ENCODE measurements at places on chromosomes 4 and X.

GRCh38 chrX:123771449-123772064 lies 38.7 kb upstream of the THOC2 start:
- no peak overlapping the region for H3K4me3 ChIP-seq
- H3K27me3 ChIP-seq = no peaks in the 10 kb centered on the region
- no peaks in the 10 kb centered on the region for H3K36me3 ChIP-seq
- no peak overlapping the region for H3K27ac ChIP-seq
- H3K4me1 ChIP-seq = no peaks in the 10 kb centered on the region

- H3K27ac ChIP-seq = no peak overlapping the region
- H3K36me3 ChIP-seq = no peaks in the 10 kb centered on the region
- no peak for DNase-seq
- no peak overlapping the region for H3K4me3 ChIP-seq
- H3K27me3 ChIP-seq = no peaks in the 10 kb centered on the region
These were observed 101.8 kb downstream of the ATP11C start for GRCh38 chrX:139831017-139831416.

GRCh38 chr4:177441803-177442622 lies at the start of gene AGA:
AGA (minus strand) TSS chr4:177442437; CDS start chr4:177442375, 62 bp downstream.
- H3K4me1 ChIP-seq = peaks cover 24% of the 10 kb centered on the region
- peak within 1 kb of the TSS; percentile 88 for H3K4me3 ChIP-seq
- peak within 1 kb of the TSS; percentile 92 for H3K27ac ChIP-seq
- peak; percentile 95 for DNase-seq
- no peaks in the 10 kb centered on the region for H3K27me3 ChIP-seq

DNA sequence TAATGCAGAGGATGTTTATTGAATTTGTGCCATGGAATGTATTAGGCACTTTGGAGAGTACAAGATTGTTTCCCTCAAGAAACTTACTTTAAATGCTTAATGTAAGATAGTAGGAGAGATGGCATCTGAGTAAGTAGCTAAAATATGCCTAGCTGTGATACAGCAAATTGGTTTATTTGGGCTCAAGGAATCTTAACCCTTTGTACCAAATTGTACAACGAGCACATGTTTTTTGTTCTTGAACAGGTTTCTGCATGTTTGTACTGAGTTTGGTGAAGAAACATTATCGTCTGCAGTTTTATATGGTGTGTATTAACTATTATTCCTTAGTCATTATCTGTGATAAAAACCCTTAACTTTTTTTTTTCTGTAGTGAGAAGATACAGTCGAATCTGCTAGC lies 48.6 kb downstream of the CDS1 start:
- H3K4me3 ChIP-seq = no peak overlapping the region
- no peaks in the 10 kb centered on the region for H3K4me1 ChIP-seq
- H3K27ac ChIP-seq = no peak overlapping the region
- DNase-seq = no peak

GRCh38 chr4:2255501-2256155 lies 6.3 kb downstream of the MXD4 start:
- no peak overlapping the region for H3K27ac ChIP-seq
- no peak overlapping the region for H3K4me3 ChIP-seq
- H3K27me3 ChIP-seq = no peaks in the 10 kb centered on the region
- H3K36me3 ChIP-seq = no peaks in the 10 kb centered on the region
- no peak for DNase-seq

GRCh38 chr4:159150821-159151390 lies 48.0 kb downstream of the RAPGEF2 start:
- DNase-seq = no peak
- no peak overlapping the region for H3K4me3 ChIP-seq
- no peaks in the 10 kb centered on the region for H3K36me3 ChIP-seq
- peaks cover 9% of the 10 kb centered on the region for H3K4me1 ChIP-seq
- no peaks in the 10 kb centered on the region for H3K27me3 ChIP-seq

- no peak overlapping the region for H3K4me3 ChIP-seq
- DNase-seq = no peak
- no peak overlapping the region for H3K27ac ChIP-seq
- H3K27me3 ChIP-seq = peaks cover 40% of the 10 kb centered on the region
- H3K4me1 ChIP-seq = peaks cover 43% of the 10 kb centered on the region
- peaks cover 8% of the 10 kb centered on the region for H3K36me3 ChIP-seq
These were observed 156.8 kb upstream of the SFRP2 start for GRCh38 chr4:153945704-153946103.

GRCh38 chr4:19380600-19380999 lies 871.1 kb upstream of the SLIT2 start:
- no peaks in the 10 kb centered on the region for H3K36me3 ChIP-seq
- H3K27me3 ChIP-seq = no peaks in the 10 kb centered on the region
- H3K27ac ChIP-seq = no peak overlapping the region
- H3K4me3 ChIP-seq = no peak overlapping the region
- H3K4me1 ChIP-seq = no peaks in the 10 kb centered on the region
- no peak for DNase-seq

DNA sequence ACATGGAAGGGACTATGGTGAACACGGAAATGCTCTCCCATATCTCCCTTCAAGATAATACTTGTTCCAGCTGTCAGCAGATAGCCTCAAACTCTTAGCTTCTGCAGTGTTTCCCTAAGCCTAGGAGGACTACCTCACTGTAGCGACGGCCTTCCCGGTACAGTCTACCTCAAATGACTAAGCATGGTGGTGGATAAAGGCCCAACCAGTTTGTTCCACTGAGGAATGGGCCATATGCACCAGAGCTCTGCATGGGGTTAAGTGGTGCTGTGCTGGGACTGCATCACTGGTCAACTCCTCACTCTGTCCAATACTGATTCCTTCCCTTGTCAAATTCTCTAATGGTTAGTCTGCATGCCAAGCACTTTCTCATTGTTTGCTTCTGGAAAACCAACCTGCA lies 119.6 kb upstream of the GNPDA2 start:
- H3K27me3 ChIP-seq = no peaks in the 10 kb centered on the region
- DNase-seq = no peak
- H3K36me3 ChIP-seq = no peaks in the 10 kb centered on the region
- no peak overlapping the region for H3K4me3 ChIP-seq
- H3K4me1 ChIP-seq = no peaks in the 10 kb centered on the region
